ENCODE measurements at places on chromosomes 2 and 18. TPM values are rescaled to one million over a fixed set of nuclear protein-coding genes. Genes with fewer than 3 reads are reported as not detected.
A peak's percentile ranks its signal among the peaks of the same experiment; 100 is the strongest.

C2orf92 gene
- total RNA-seq = not detected

SNRNP27 gene
- 130 TPM for total RNA-seq

ATOH8 gene
- 16.4 TPM for total RNA-seq

CXCR2 gene
- not detected for total RNA-seq

TXNL4A gene
- total RNA-seq = 190 TPM

CFC1 gene
- total RNA-seq = not detected

CIDEA gene
- not detected for total RNA-seq

ALPP gene
- 0.45 TPM for total RNA-seq

VAMP5 gene
- total RNA-seq = 47.5 TPM

SIX2 gene
- 3.6 TPM for total RNA-seq

GRCh38 chr2:88096708-88097107 is 29.1 kb downstream of the SMYD1 start:
- DNase-seq = no peak

GRCh38 chr18:27349284-27349882 is 164.3 kb upstream of the CHST9 start:
- no peak for DNase-seq

GRCh38 chr2:9462886-9463697 is 11.3 kb upstream of the IAH1 start:
- DNase-seq = no peak

DNA sequence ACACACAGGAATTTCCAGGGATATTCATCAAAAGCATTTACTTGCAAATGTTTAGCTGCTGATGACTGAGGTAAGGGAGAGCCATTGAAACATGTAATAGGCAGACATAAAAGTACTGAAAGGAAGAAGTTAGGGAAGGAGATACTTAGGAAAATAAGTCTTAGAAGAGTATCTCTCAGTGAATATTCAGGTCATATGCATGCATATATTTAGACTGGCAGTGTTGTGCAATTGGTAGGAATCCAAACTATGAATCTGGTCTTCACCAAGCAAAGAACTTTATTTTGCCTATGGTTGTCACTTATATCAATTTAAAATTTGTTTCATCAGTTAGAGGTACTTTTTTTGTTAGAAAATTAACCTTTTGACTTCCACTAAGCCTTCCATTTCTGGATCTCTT is 1490.7 kb downstream of the SUCLG1 start:
- DNase-seq = no peak

GRCh38 chr2:48568547-48568946 is 38.6 kb downstream of the STON1 start:
- DNase-seq = no peak

- no peak for DNase-seq
Measured at GRCh38 chr18:79975043-79975442, 10.6 kb downstream of the HSBP1L1 start.

DNA sequence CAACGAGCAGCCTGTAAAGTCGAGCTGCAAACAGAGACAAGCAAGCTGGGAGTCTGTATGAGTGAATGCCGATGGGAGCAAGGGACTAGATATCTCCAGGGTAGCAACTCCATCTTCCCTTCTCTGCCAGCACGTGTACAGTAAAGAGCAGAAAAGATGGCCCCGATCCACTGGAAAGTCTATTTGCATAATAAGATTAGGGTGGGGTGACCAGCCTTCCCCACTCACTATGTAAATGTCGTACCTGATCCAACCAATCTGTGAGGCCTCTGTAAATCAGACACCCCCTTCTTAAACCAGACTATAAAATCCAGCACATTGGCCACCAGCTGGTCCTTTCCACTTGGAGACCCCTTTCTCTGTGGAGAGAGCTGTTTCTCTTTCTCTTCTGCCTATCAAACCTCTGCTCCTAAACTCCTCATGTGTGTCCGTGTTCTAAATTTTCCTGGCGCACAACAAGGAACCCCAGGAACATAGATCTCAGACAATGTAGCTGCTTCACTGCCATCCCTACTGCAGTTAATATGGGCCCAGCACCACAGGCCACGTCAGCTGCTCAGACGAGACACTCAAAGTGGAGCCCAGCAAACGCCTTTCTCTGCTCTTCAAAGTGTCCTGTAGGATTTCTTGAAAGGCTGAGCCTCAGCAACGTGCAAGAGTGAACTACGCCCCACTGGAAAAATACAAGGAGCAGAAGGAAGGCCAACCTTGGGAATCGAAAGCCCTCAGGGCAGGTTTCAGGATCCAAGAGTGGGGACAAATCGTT is 26.1 kb downstream of the DIPK1C start:
- DNase-seq = no peak

DNA sequence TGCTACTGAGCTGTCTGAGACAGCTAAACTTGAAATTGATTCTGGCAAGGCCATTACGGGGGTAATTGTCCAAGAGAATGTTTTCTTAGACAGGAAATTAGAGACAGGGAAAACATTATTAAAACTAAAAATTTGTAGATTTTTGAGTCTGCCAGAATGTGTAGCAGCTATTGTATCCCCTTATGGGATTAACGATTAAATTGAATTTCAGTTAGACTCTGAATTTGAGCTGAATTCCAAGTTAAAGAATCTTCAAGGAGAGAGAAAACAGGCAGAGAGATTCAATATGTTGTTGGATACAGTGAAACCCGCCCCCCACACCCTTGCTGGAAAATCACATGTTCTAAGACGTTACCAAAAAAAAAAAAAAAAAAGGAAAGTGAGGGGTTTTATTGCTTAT is 32.7 kb upstream of the CCDC68 start:
- DNase-seq = no peak

DNA sequence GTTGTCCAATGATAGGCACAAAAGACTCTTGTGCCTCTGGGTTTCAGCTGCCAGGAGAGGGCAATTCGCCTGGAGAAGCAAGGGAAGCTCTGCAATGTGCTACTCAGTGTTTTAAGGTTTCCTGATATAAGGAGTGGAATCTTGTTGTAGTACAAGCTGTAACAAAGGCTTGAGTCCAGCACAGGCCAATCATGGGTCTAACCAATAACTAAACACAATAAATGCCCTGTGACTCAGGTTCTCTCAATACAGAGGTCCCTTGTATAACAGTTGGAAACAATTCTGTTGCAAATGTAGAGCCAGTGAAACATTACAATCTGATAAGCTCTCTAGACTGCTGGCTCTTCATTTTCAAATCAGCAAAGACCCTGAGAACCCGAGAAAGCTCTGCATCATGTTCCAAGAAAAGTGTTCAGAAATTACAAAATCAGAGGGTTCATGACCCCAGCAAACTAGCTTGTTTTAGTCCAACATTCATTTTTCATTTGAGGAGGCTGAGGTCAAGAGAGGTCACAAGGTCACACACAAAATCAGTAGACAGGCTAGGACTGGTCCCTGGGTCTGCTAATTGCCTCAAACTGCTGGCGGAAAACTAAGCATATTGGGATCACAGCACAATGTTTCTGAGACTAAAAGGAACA is 59.0 kb upstream of the DNMT3A start:
- no peak for DNase-seq

- DNase-seq = no peak
Measured at GRCh38 chr2:28751956-28752630, 463 bp downstream of the PPP1CB start.

- no peak for DNase-seq
Measured at GRCh38 chr2:230770804-230771203, 58.2 kb downstream of the CAB39 start.

GRCh38 chr18:77478646-77479442 is 229.2 kb downstream of the GALR1 start:
- DNase-seq = peak; percentile 43

DNA sequence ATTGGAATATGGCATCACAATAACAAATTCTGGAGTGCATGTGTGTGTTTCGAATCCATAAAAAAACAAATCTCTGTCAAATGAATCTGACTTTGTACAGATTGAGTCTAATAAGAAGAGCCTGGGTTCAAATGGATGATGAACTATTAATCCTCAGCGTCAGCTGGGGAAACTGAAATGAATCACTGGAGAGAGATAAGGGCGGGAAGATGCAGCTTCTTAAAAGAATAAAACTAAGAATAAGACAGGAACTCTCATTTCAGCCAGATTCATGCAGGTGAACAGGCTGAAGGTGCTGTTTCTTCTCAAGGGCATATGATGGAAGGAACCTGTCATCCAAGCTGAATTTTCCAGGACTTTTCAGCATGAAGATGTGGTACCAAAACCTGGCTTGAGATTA is 202.6 kb upstream of the TRIB2 start:
- DNase-seq = no peak

- no peak for DNase-seq
Measured at GRCh38 chr2:20533993-20534622, 87.2 kb downstream of the RHOB start.

DNA sequence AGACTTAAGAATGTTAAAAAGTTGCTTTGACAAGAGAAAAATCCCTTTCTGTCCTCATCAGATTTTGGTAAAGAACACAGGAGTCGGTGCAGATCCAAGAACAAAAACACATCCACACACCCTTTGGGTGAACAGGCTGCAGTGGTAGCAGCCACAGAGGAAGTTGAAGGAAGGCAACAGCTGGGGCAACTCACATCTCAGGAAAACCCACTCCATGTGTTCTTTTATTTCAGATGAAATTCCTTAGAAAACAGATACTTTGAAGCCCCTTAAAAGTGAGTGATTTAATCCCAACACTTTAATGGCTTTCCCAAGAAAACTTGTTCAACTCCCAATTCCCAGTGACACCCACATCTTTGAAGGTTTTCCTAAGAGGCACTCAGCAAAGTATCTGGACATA is 271.3 kb downstream of the ICOS start:
- no peak for DNase-seq

GRCh38 chr2:128789221-128789620 is 470.6 kb upstream of the HS6ST1 start:
- DNase-seq = no peak

- DNase-seq = no peak
Measured at GRCh38 chr18:8208716-8209115, 400.5 kb upstream of the RAB12 start.

- no peak for DNase-seq
Measured at GRCh38 chr2:144180131-144180530, 339.8 kb downstream of the ZEB2 start.

DNA sequence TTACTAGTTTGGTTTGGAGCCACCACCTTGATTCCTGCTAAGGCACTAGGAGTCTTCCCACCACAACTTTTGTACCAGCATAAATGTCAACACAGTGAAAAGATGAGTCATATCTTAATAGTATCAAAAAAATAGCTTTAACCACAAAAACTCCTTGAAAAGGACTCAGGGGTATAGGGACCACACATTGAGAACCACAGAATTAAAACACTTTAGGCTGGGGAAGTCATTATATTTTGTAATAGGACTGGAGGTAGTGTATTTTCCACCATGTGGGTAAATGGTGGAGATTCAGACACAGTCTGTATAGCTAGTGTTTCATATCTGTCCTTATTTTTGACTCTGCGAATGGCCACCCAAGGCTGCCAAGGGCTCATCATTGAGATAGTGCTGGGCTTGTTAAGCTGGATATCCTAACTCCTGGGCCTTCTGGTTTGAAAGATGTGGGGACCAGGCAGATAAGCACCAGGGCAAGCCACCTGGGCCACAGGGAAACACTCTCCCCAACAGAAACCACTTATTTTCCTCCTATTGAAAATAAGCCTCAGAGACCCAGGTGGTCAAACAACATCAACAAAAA is 19.1 kb upstream of the FHL2 start:
- peak; percentile 95 for DNase-seq

GRCh38 chr2:102172745-102173144 is 14.1 kb upstream of the IL1RL2 start:
- DNase-seq = no peak

GRCh38 chr18:43278355-43278754 is 1.1 kb upstream of the SYT4 start:
- no peak for DNase-seq

DNA sequence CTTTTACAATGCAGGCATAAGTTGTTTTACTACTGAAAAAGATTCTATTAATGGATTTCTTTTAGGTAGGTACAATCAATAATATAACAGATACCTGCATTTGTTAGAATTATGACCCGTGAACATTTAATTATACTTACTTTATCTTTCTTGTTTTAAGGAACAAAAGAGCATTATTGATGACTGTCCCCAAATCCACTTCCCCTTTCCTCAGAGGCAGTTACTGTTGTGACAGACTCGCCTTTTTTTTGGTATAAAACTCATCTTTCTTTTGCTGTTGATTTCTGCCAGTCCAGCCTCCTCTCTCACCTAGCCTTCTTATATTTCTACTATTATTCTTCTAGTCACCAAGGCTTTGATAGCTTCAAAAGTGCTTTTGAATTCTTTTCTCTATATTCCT is 12.1 kb downstream of the ACTR3 start:
- DNase-seq = no peak

- DNase-seq = no peak
Measured at GRCh38 chr18:778194-778927, 33.7 kb downstream of the YES1 start.
